GM12878 (cell line): ENCODE measurements at places on chromosomes 6 and 20. TPM values are rescaled to one million over a fixed set of nuclear protein-coding genes. Genes with fewer than 3 reads are reported as not detected.

Gene DNMT3B
- total RNA-seq: 1.8 and 1.9 TPM in 2 replicates

Gene TMC2
- total RNA-seq: not detected in 2 replicates

Gene SNAP25
- total RNA-seq: not detected in 2 replicates

Gene TSHZ2
- 0.27 and 0.36 TPM in 2 replicates for total RNA-seq

Gene SMLR1
- 0.08 and 0.10 TPM in 2 replicates for total RNA-seq

Gene DEF6
- total RNA-seq: 58.1 and 66.3 TPM in 2 replicates

Gene SLX4IP
- 5.9 and 6.4 TPM in 2 replicates for total RNA-seq

Gene MAS1
- not detected in 2 replicates for total RNA-seq

Gene PRPH2
- total RNA-seq: not detected in 2 replicates

Gene LHFPL5
- not detected in 2 replicates for total RNA-seq

Gene SYNGAP1
- 5.7 and 9.2 TPM in 2 replicates for total RNA-seq

Gene PAX1
- not detected in 2 replicates for total RNA-seq

Gene GSTA2
- not detected in 2 replicates for total RNA-seq

Gene PRSS16
- 5.9 and 7.1 TPM in 2 replicates for total RNA-seq

Gene SAMD5
- 0.23 TPM in 1 of 2 replicates, not detected in the other for total RNA-seq

Gene DEFB124
- total RNA-seq: not detected in 2 replicates

Gene PRELID3B
- 86.1 and 96.0 TPM in 2 replicates for total RNA-seq

Gene KCNK15
- total RNA-seq: not detected in 2 replicates

Gene OXT
- not detected in 2 replicates for total RNA-seq

Gene HDAC2
- total RNA-seq: 99.5 and 104 TPM in 2 replicates
